ENCODE measurements at places on chromosomes 16 and 17.

GRCh38 chr17:48804936-48805411 lies 12.1 kb downstream of the TTLL6 start:
- no peak for DNase-seq

DNA sequence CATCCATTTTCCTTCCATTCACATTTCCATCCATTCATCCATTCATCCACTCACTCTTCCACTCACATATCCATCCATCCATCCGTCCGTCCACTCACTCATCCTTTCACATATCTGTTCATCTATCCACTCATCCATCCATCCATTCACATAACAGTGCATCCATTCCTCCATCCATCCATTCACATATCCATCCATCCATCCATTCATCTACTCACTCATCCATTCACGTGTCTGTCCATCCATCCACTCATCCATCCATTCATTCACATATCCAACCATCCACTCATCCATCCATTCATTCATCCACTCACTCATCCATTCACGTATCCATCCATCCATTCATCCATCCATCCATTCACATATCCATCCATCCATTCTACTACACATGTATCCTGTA lies 42.6 kb downstream of the SCNN1G start:
- no peak for DNase-seq

GRCh38 chr16:81994485-81994884 lies 16.8 kb downstream of the SDR42E1 start:
- DNase-seq: no peak

DNA sequence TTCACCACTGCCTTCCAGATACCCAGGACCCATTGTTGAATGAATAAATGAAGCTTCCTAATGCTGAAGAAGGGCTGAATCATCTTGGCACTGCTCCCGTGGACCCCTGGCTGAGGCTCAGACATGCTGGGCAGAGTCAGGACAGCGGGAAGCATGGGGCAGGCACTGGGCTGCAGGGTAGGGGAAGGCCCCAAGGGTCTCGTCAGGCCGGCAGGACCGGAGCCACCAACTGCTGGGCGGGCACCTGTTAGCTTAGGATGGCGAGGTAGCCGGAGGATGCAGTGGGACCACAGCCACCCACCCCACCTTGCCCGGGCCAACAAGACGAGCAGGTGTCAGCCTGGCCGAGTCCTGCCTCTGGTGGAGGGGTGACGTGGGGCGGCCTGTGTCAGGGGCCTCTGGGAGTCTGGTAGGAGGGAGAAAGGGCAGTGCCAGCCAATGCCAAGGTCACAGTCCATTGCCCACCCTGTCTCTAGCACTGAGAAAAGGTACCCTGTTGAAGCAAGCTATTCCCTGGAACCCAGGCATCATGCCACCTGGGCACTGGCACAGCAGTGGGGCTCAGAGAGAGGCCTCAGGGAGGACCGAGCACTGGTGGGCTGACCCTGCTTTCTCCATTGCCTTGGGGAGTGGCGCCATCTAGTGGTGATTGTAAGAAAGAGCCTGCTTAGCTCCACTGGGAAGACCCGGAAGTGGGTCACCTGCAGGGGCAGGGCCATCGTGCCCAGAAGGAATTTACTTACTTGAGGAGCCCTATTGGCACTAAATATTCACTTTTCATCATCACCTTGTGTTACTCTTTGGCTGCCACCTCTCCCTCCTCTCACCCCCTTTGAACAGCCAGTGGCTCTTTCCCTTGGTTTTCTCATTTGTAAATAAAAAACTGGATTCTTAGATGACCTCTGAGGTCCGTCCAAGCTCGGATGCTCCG lies 3.0 kb upstream of the DLX3 start:
- DNase-seq: peak; percentile 38

DNA sequence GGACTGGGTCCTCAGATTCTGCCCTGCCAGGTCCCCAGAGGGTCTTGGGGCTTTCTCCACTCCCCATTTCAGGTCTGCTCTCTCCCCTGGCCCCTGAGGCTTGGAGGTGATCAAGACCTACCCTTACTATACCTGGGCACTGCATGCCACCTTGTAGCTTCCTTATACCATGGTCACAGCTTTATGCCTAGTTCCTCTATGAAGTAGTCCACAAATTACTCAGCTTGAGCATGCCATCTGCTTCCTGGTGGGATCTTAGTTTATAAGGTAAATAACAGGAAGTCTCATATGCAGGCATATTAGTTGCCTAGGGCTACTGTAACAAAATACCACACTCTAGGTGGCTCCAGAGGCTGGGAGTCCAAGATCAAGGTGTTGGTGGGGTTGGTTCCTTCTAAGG lies 11.0 kb upstream of the PMFBP1 start:
- DNase-seq: no peak

DNA sequence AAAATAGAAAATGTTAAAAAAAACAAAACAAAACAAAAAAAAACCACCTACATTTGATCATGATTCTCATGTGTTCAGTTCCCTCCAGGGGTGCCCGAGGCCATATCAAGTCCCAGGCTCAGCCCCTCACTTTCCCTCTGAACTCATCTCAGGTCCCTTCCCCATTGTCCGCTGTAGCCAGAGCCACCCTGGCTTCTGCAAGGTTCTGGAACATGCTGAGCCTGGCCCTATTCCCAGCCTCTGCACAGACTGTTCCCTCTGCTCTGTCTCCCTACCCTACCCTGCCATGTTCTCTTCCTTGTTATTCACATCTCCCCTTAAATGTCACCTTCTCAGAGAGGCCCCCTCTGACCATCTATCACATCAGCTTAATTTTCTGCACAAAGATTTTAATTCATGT lies 46.9 kb downstream of the TK2 start:
- DNase-seq: no peak

Measured in fibroblast of skin of left biceps (primary cell).